HFFc6 (cell line): ENCODE measurements at places on chromosomes 2 and 18.

DNA sequence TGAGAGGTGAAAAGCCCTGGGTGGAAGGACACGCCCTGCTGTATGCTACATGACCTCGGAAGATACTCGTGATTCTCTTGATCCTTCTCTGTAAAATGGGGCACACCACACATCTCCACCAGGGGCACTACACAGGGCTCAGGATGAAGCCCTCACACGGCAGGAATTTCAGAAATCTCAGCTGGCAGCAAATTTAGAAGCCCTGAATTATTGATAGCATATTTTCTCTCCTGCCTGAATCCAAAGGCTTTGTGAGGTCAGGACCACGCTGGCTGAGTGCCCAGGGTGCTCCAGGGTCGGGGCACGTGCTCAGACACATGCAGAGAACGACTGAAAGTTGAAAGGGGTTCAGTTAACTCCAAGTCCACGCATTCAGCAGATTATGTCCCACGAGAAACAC, 42.1 kb upstream of the GALR1 start:
- peak; percentile 56 for DNase-seq

- no peak for DNase-seq
Measured at GRCh38 chr2:9769171-9770005, 73.9 kb upstream of the TAF1B start.

DNA sequence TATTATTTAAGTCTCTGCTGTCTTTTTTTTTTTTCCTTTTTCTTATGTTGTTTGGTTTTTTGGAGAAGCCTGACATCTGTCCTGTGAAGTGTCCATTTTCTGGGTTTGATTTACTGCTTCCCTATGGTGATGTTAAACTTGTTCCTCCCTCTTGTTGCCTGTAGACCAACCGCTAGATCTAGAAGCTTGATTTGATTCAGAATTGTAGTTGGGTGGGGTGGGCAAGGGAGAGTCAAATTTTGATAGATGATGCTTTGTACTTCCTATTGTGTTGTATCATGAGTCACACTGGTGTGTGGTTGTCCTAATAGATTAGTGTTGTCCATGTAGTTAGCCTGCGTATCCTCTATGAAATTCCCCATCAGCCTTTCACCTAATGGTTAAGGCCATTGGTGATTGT, 35.4 kb downstream of the CAB39 start:
- no peak for DNase-seq

GRCh38 chr2:104407641-104408040, 446.3 kb upstream of the POU3F3 start:
- DNase-seq = no peak

DNA sequence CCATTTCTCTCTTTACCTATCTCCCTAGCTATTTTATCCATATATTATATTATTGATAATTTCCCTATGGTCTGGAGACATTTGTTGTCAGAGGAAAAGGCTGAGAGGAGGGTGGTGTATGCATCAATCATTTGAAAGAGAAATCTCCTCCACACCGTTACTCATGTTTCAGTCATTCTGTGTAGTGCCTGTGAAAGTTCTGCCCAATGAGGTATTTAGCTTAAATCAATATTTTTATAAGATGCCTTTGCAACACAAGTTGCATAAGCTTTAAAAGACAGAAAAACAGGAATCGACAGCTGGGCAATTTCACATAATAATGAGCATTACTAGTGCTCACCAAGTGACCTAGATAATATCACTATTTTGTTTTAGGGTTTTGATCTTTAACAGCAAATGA, 363.7 kb upstream of the FSIP2 start:
- DNase-seq = no peak

- no peak for DNase-seq
Measured at GRCh38 chr2:174750923-174751441, 13.3 kb downstream of the CHRNA1 start.

DNA sequence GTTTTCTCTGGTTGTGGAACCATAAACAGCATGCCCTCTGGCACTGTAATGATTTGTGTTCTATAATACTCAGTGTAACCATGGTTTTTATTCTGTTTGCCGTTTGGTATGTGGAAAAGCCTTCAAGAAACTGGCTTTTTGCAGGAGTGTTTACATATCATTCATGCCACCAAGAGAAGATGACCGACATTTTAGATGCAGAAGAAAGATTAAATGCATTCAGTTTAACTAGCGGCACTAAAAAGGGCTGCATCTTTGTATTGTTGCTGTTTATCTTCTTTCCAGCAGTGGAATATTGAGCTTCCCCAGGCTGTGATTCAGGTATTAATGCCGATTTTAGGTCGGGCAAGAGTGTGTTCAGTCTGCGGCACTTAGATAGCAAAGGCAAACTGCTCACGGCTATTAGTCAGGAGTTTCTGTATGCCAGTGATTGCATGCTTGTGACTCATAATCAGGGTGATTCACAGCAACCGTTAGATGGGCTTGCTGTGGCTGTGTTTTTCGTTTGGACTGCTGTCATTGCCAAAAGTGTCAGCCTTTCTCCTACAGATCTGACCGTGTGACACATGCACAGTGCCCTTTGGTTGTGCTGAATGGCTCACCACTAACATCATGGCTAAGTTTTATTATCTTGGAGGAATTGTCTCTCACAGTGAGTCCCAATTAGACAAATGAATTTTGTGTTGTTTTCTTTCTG, 479.7 kb downstream of the PARD3B start:
- peak; percentile 98 for DNase-seq

GRCh38 chr18:55090564-55091188, 131.4 kb upstream of the CCDC68 start:
- DNase-seq = no peak

DNA sequence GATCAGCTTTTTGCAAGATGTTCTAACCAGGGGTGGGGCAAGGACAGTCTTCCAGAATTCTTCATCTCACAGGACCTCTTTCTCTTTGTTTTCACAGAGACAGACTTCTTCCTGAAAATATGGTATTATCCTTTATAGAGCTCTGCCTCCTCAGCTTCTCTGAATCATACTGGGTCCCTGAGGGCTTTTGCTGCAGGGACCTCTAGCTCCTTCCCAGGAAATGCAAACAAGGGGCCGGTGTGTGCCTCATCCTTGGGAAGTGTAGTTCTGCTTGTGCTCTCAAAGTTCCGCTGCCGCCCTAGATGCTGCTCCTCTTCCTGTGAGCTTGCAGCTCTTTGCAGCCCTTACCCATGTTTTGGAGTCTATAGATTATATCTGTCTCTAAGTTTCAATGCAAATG, 99.5 kb upstream of the NPAS2 start:
- no peak for DNase-seq

DNA sequence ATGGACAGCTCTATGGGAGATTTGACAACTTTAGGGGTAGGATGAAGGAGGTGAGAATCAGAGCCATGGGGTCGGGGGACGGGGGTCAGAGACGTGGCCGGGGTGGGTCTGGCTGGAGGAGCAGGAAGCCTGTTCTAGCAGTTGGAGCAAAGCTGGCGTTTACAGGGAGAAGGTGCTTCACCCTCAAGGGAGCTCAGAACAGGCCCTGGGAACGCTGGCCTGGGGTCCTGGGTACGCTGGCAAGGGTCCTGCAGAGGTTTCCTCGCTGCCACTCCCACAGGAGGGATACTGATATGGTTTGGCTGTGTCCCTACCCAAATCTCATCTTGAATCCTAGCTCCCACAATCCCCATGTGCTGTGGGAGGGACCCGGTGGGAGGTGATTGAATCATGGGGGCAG, 205.0 kb upstream of the ARL4C start:
- no peak for DNase-seq

DNA sequence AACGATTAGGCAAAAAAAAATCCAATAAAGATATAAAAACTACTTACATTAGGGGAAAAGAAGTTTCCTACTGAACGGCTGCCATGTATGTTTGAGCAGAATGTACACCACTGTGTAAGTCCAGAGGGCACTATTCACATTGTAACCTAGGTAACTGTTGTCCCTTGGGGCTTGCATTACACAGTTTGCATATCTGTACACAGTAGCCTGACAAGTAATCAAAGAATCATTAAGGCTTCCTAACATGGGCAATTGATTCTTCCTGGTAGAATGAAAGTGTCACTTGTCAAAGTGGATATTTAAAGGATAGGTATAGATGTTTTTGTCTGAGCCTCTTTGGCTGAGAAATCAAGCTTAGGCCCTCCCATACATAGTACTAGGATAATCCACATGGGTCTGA, 39.1 kb downstream of the PLEK start:
- DNase-seq = no peak

DNA sequence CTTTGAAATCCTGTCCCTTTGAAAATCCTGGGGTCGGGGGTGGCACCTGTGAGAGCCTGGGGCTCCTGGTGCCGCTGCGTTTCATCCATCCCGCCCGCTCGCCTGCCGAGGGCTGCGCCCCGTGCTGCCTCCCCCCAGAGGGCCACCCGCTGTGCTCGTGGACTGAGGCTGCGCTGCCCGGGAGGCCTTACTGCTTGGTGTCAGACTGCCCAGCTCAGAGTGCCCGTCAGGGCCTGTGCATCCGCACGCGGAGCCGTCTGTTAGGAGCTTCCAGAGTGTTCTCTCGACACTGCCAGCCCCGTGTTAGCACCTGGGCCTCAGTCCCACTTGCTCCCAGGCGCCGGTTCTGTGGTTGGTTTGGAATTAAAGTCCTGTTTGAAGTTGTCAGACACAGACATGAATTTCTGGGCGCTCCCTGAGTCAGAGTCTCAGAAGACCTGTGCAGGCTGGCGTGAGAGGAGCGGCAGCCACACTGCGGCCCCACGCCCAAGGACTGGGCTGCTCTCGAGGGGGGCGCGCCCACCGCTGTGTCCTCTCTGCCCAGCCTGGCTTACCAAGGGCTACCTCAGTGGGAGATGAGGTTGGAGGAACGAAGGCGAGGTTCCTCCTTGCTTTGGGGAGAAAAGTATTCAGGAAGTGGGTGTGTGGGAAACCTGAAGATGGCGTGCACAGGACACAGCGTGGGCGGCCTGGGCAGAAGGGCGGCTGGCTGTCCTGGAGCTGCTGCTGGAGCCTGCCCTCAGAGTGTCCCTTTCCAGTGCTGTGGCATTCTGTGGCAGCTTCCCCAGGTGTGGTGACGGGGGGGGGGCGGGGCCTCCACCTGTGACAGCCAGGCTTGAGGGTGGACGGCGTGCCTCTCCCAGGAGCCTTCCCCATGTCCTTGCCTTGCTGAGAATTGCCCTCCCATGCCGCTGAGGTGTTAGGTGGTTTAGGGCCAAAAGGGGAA, 14.1 kb downstream of the DTYMK start:
- DNase-seq = no peak

- DNase-seq = peak; percentile 57
Measured at GRCh38 chr2:19649142-19649541, 252.6 kb downstream of the TTC32 start.

GRCh38 chr2:135798762-135799161, 38.2 kb downstream of the LCT start:
- DNase-seq = peak; percentile 16

DNA sequence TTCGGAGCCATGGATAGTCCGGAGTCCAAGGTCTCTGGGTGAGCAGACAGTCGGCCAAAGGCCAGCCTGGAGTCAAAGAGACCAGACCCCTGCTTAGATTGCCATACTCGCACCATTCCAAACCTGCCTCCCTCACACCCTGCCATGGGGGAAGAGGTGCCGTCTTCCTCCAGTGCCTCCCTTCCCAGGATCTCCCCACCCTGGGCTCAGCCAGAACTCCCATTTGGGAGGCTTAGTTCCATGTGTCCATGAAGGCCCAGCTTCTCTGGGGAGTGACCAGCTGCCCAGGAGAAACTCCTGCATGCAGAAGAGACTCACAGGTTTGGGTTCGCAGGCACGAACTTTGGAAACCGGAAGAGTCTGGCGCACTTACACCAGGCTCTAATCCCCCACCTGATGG, 21.7 kb downstream of the IGFBP5 start:
- no peak for DNase-seq

DNA sequence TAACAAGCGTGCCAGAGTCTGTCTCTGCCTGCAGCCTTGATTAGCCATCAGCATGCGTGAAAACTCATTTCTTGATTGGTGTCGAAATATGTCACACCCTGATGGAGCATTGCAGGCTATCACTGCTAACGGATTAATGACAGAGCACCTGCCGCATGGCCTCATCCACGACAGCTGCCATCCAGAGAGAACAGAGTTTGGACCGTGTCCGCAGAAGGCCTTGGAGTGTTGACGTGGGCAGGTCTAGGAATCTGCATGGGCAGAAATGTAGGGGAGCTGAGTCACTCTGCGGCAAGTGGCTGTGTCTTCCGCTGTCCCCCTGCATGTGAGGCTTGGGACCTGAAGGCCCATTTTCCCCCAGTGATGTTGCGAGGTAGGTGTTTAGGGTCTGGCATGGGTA, 43.0 kb downstream of the KLHL29 start:
- no peak for DNase-seq

- no peak for DNase-seq
Measured at GRCh38 chr18:9000733-9001132, 101.8 kb upstream of the NDUFV2 start.

- DNase-seq = no peak
Measured at GRCh38 chr2:189880832-189881492, 96.7 kb downstream of the PMS1 start.
